ENCODE measurements at places on chromosomes 13 and 19.
A peak's percentile ranks its signal among the peaks of the same experiment; 100 is the strongest.

GRCh38 chr13:32041429-32041828, 9.9 kb downstream of the FRY start:
- no peak for DNase-seq

- DNase-seq, result no peak
Observed at GRCh38 chr13:60838581-60838980, 441.6 kb downstream of the TDRD3 start.

DNA sequence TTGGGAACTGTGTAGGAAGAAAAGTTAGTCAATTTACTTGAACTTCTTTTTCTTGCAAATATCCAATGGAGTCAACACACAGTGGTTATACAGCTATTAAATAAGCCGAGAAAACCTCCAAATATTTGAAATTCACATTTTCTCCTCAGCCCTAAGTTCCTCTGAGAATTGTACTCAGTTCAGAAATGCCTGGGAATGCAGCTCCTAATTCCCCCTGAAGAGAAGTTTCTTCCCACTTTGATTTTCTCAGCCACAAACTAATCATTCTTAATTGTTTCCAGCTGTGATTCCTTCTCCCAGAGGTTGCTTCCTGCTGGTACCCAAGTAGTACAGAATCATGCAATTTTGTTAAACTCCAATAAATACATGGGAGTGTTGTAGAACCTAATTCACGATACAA, 246.1 kb upstream of the MIR17HG start:
- DNase-seq, result no peak

- DNase-seq, result no peak
Observed at GRCh38 chr19:13154241-13154778, 4.1 kb downstream of the IER2 start.

- DNase-seq, result no peak
Observed at GRCh38 chr19:3466635-3467034, 13.7 kb downstream of the SMIM24 start.

GRCh38 chr13:80094526-80094925, 246.4 kb downstream of the SPRY2 start:
- no peak for DNase-seq

DNA sequence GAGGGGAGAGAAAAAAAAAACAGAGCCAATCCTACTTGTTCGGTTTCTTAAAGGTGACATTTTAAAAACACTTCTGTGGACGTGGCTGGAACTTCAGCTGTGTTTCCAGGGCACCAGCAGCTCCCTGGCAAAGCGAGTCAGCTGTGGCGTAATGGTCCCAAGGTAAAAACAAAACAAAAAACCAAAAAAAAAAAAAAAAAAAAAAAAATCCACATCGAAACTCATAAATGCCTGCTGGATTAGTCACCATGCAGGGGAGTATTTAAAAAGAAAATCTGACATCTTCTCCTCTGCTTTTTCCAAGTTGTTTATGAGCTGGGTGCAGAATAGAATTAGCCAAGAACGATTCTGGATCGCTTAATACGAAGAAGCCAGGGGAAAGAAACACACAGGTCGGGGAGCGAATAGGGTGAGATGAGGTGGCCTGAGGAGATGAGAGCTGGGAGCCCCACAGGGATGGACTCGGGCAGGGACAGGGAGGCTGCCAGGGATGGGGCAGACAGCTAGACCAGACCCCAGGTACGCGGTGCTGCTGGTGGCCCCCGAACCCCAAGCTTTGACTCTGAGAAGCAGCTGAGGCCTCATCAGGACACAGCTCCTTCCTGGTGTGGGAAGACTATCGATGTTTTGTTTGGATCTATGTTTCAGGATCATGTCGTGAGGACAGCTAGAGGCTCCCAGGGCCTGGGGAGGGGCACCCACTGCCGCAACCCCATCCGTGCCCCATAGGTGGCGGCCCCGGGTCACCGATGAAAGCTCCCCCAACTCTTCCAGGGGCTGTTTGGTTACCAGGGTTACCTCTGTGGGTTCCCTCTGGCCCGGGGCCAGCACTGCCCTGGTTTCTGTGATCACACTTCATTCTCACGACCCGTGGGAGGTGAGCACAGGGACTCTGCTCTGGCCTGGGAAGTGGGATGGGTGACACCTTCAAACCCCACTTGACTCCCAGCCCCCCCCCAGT, 3.1 kb upstream of the CTXN1 start:
- DNase-seq, result no peak

- DNase-seq, result no peak
Observed at GRCh38 chr13:29594303-29594709, 1.2 kb downstream of the SLC7A1 start.

- no peak for DNase-seq
Observed at GRCh38 chr13:34371108-34371507, 553.2 kb downstream of the RFC3 start.

DNA sequence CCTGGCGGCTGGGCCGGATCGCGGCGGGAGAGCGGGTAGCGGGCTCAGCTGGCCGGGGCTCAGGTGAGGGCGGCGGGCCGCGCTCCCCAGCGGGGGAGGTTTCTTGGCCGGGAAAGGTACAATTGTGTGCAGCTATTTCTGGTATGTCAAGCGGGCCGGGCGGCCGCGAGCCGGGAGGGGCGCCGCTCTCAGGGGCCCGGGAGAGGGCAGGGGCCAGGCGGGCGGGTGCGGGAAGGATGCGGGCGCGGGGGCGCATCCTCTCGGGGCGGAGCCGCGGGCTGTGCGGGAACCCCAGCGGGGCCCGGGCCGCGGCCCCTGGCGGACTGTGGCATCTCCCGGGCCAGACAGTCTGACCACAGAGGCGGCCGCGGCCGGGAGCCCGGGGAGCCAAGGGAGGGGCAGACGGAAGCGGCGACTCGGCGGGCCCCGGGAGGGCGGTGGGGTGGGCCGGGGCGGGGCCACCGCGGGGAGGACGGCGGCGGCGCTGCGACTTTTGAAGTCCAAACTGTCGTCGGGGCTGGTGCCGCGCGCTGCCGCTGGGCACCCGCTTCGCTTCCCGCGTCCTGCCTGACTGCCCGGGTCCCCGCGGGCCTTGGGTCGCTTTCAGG, at the start of gene LMO7:
LMO7 (plus strand) TSS at position 503 of the 608 bp plus-strand sequence. CDS start 328 bp downstream, outside the sequence.
- peak; percentile 51 for DNase-seq

- DNase-seq, result no peak
Observed at GRCh38 chr13:81540777-81541176, 1199.9 kb upstream of the SPRY2 start.

DNA sequence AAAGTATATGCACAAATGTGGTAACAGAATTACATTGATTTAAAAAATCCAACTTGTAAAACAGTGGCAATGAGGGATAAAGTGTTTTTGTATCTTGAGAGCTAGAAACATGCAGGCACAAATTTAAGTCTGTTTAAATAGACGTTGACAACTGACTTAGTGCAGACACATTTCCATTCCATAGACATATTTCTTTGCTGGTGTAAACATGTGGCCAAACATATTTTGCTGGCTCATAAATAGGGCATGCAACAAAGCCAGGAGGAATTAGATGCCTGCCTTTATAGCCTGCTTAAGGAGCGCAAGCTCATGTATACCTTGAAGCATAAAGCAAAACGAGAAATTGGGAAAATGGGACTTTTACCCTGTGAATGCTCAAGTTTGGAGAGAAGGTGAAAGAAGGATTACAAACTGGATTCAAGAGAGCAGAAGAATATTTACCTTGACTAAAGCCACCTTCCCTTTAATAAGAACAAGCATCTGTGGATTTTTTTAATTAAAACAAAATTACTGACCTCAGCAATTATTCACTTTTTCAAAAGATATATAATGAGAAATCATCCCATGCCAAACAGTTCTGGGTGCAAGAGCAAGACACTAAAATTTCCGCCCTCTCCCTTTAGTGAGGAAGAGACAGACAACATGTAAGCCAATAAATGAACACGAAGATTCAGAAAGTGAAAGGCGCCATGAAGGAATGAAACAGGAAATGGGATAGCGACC, 71.0 kb downstream of the DCT start:
- DNase-seq, result no peak

DNA sequence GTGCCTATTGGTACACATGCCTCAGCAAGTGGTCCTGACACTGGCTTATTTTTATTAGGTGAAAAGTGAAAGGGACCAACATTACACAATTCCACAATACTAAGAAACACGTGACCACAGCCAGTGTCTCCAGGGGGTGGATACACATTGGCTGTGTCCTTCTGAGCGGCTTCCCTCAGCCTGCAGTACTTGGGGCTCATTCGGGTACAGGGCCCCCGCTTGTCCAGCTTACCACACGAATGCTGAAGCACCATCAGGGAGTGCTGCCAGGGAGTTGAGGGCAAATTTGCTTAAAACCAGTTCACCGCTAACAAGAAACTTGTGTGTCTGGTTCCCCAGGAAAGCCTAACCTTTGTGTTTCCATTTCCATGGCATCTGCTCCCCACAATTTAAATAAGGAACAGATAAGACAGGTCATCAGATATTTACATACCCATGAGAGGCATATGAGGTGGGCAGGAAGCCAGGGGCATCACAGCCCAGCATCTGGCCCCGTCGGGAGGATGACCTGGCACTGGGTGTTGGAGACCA, 23.3 kb downstream of the PBX4 start:
- DNase-seq, result no peak

GRCh38 chr19:17475541-17476115, 5.3 kb downstream of the SLC27A1 start:
- DNase-seq, result no peak

DNA sequence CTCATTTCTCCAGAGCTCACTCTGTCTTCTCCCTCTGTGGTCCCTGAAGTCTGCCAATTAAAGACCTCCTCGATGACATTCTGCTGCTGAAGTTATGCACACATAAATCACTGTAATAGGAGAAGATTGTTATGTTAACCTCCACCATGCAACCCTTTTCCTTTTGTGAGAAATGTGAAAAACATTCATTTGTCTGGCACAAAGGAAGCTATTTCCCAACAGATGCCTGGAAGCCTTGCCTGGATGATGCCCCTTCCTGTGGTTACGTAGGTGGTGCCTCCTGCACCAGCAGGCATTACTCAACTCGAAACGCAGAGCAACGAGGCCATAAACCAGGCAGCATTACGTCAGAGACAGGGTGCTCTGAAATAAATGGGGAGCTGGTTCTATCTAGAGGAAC, 327.4 kb upstream of the ZNF507 start:
- DNase-seq, result no peak

DNA sequence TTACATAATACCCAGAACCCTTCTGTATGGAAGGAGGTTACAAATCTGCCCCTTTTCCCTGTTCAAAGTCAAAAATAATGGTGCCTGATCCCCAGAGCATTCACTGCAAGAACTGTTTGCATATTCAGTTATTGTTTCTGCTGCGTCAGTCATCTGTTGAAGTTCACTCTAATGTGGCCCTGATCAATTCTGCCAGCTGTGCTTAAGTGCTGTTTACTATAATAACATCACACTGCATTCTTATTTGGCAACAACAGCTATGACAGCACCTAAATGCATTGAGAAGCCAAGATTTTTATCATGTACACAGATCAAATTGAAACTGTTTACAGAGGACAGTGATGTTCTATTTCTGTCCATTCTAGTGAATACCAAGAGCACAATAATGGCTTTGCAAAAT, 115.9 kb downstream of the DACH1 start:
- peak; percentile 86 for DNase-seq

DNA sequence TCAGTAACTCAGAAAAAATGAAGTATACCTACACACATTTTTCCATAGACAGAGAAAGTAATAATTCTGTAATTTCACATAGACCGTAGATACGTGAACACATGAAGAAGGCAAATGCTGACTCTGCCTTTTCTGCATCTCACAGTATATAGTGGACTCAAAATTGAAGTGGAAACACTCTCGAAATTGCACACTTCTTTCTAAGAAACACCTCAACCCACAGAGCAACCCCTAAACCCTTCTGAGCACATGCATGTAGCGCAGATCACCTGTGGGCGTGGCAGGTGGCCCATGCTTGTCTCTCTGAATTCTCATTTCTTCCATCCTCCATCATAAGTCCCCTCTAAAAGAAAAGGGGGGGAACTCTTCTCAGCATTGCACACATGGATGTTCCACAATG, 34.7 kb downstream of the COL4A1 start:
- no peak for DNase-seq

DNA sequence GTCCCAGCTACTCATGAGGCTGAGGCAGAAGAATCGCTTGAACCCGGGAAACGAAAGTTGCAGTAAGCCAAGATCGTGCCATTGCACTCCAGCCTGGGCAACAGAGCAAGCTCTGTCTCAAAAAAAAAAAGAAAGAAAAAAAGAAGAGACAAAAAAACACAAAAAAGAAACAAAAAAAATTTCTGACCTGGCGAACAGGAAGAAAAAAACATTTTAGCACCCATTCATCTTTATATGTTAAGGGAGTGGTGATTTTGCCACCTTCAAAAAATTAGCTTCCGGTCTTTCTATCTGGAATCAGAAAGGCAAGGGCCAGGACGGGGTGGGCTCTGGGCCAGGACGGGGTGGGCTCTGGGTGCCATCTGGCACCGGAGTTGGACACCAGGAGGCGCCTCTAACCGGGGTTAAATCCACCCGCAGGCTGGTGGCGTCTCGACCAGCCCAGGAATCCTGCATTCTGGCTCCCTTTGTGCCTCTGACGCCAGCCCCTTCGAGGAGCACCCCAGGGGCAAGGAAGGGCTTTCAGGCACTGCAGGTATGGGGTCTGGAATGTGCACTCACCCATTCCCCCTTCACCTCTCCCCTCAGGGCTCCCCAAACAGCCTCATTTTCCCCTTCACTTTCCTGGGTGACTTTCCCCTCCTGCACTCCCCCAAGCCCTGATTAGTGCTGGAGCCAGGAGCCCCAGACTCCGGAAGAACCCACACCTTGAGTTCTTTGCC, 10.4 kb upstream of the ZSWIM4 start:
- DNase-seq, result peak; percentile 68

GRCh38 chr13:80047406-80047805, 293.5 kb downstream of the SPRY2 start:
- DNase-seq, result no peak

GRCh38 chr13:43277142-43277541, 253.8 kb downstream of the DNAJC15 start:
- no peak for DNase-seq

GRCh38 chr19:50371914-50372475, 4.3 kb upstream of the NR1H2 start:
- no peak for DNase-seq

- DNase-seq, result no peak
Observed at GRCh38 chr13:80296638-80297037, 44.3 kb downstream of the SPRY2 start.

DNA sequence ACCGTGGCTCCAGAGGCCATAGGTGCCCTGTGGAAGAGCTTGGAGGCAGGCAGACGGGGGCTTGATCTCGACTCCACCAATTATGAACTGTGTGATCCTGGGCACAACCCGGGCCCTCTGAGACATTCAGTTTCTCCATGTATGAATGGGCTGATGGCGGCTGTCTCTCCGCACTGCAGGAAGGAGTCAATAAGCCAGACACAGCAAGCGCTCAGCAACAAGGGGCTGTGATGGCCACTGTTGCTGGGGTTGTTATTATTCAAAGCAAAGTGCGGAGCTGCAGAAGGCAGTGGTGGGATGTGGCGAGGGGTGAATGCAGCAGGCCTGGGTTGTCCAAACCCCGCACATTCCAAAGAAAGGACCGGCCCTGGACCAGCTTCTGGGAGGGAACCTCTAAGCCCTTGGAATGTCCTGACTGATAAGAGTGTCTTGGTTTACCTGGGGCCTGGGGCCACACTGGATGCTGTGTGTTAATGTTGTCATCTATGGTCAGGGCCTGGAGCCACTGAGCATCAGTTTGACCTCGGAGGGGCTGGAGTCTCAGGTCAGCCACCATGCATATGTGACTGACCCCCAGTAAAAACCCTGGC, 8.3 kb downstream of the TMEM143 start:
- no peak for DNase-seq

GRCh38 chr19:6018786-6019185, 40.8 kb upstream of the RANBP3 start:
- DNase-seq, result no peak

Measured in NCI-H1092 (cell line).